GM12892 (cell line): ENCODE measurements at places on chromosomes 1 and 21.

GRCh38 chr1:193730017-193730416, 543.6 kb upstream of the B3GALT2 start:
- DNase-seq = no peak

GRCh38 chr1:210321131-210321530, 7.6 kb upstream of the HHAT start:
- DNase-seq = no peak

DNA sequence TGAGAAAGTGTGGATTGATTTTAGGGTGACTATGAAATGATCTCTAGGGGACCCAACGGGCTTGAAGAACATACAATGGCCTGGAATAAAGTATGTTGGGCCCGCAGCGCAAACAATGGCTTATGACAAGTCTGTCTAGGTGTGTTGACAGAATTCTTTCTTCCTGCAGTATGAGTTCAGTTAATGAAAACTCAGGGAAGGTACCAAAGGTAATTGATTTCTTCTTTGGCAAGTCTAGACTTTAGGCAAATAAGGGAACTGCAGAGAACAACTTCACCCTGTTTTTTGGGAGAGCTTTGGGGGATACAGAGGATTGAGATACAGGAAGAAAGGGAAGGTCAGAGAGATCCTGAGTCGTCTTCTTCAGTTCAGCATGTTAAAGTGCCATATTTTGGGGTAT, 7.8 kb upstream of the FMO2 start:
- no peak for DNase-seq

DNA sequence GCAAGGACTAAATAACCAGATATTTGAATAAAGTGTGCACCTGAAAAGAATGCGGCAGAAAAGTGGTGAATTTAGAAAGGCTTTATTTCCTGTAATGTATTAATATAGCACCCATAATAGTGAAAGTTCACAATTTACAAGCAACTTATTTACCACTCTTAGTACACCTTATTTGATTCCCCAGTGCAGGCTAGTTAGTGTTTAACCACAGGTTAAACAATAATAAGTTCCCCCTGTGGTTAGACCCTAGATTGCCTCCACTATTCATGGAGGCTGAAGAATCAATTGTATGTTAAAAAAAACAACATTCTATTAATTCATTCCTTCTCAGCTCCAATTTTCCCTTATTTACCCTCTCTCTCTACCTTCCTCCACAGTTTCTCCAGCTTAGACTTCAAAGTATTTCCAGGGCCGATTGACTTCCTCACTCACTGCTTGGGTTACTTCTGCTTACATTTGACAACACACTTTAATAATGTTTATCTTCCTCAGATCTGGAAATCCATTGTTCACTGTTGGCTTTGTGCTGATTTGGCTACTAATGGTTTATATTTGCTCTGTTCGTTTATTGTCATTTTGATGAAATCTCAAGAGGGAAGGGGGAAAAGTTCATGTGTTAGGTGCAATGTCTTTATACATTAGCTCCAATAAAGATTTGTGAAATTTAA, 796.3 kb downstream of the BRINP3 start:
- DNase-seq = no peak

- no peak for DNase-seq
These were observed 242.9 kb downstream of the HHAT start for GRCh38 chr1:210571356-210572284.

DNA sequence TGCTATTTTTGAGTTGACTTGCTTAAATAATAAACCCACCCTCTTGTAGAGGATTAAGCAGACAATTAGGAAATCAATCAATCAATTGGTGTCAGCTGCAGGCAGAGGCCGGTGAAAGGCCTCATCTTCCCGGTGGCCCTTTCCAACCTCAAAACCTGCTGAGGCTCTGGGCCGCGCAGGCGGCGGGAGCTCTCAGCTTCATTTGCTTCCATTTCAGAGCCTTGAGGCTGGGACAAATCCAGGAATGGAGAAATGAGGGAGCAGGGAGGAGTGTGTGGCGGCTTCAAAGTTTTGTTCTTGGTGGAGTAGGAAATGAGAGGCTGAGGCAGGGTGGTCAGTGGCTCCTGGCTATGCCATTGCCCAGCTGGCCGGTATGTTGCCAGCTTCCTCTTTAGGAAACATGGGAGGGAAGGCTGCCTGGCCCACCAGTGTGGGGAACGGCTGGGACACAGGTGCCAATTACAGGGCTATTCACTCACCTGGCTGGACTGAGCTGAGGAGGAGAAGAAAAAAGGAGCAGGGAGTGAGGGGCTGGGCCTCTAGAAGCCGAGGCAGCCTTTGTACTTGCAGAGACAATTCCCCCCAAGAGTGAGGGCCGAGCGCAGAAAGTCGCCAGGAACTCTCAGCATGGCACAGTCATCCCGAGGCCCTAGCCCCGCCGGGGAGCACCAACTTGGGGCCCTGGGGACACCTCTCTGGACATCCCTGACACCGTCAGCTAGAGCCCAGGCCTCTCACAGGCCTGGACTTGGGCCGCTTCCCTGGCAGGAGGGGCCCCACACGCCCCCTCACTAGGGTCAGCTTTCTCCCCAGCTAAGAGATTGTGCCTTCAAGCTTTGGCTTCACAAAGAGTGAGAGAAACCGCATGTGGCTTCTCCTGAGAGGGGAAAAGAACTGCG, 4.4 kb downstream of the POU3F1 start:
- no peak for DNase-seq

DNA sequence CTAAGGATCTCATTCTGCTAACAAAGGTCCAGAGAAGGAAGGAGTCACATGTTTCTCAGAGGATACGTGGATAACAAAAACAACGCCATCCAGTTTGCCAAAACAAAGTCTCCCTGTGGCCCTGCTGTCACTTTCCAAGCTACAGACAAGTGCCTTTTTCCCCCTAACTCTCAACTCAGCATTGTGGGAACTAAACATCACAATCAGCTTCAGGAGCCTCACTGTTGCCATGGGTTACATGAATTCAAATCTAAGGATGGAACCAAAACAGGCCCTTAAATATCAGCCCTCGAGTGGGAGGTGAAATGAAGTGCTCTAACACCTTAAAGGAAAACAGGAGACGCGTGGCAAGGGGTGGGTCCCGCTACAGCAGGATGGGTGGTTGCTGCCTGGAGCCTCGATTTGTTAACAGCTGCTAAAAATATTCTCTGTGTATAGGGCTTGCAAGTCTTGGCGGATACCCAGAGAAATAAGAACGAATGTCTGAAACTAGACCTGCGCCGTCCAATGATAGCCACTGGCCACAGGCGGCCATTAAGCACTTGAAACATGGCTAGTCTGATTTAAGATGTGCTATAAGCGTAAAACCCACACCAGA, 66.4 kb upstream of the SOD1 start:
- no peak for DNase-seq

GRCh38 chr1:111598544-111598943, 21.0 kb upstream of the RAP1A start:
- DNase-seq = no peak

DNA sequence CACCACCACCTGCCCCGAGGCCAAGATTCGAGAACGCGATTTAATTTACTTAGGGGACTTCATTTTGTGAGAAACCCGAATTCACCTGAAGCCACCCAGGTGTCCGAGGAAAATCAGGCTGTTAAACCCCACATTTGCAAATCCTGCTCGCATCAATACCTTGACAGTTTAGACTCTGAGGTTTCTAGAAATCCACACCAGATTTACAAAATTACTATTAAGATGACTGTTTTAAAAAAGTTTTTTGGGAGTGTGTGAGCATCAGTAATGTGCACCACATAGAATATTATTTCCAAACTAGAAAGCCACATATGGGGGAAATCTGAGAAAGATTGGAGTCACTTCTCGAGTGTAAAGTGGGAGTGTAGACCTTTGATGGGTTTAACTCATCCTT, 685 bp downstream of the RIMKLA start:
- DNase-seq = no peak

GRCh38 chr1:182699393-182700350, 15.3 kb upstream of the RGS8 start:
- DNase-seq = no peak

- no peak for DNase-seq
These were observed 179.0 kb downstream of the PTPRU start for GRCh38 chr1:29415156-29415830.

GRCh38 chr1:23590058-23590783, 30.9 kb upstream of the ID3 start:
- DNase-seq = no peak

GRCh38 chr1:61301824-61302657, 219.7 kb downstream of the NFIA start:
- no peak for DNase-seq

DNA sequence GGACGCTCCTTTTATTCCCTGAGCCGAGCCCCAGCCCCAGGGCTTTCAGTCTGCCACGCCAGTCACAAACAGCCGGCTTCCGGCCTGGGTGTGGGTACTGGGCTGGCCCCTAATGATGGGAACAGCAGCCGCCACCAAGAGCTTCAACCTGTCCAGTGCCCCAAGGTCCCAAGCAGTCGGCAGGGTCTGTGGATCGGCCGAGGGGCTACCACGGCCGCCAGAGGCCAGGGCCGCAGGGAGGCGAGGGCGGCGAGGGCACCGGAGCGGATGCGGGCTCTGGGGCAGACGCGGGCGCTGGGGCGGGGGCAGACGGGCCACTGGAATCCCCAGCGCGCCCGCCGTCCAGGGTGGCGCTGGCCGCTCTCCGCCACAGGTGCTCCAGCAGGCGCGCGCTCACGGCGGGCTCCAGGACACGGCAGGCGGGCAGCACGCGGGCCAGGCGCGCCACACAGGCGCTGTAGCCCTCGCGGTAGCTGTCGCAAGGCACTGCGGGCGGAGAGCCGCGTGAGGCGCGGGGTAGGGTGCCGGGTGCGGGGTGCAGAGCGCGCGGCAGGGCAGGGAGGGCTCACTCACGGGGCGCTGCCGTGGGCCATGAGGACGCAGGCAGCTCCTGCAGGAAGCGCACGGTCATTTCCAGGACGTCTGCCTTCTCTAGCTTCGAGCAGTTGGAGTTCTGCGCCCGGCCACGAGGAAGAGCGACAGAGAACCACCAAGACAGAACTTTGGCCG, 887 bp downstream of the HES2 start:
- DNase-seq = no peak

- DNase-seq = no peak
These were observed 65.8 kb downstream of the TRIM11 start for GRCh38 chr1:228340686-228341449.

DNA sequence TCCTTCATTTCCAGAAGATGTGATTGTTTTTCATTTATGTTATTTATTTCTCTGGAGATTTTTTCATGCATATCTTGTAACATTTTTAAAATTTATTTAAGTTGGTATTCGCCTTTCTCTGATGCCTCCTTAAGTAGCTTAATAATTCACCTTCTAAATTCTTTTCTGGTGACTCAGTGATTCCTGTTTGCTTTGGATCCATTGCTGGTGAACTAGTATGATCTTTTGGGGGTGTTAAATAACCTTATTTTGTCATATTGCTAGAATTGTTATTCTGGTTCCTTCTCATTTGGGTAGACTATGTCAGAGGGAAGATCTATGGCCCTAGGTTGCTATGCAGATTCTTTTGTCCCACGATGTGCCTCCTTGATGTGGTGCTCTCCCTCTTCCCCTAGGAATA, 1347.2 kb upstream of the B3GALT2 start:
- no peak for DNase-seq

- no peak for DNase-seq
These were observed 35.9 kb upstream of the GALNT2 start for GRCh38 chr1:230031131-230031530.

DNA sequence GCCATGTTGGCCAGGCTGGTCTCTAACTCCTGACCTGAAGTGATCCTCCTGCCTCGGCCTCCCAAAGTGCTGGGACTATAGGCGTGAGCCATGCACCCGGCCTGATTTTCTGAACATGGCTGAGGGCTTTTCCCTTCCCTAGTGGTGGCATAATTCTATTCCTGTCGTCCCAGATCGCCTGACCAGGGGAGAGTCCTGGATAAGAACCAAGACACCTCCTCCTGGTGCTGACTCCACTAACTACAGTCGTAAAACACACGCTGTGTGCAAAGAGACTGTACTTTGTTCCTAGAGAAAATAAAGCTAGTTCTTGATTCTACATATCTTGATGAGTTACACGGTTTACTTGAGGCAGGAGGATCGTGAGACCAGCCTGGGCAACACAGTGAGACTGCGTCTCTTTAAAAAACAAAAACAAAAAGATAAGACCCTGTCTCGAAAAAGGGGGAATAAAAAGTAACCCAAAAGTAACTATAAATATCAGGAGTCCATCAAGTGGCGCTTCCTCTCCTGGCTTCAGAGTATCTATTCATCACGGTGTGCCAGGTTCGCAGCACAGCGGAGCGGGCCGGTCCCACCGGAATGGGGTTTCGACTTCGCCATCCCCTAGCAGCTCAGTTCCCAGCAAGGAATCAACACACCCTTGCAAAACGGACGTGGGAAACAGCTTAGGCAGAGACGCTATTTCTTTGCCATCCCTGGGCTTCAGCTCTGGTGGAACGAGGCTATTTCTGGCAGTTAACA, 973 bp downstream of the SDF4 start:
- DNase-seq = no peak

DNA sequence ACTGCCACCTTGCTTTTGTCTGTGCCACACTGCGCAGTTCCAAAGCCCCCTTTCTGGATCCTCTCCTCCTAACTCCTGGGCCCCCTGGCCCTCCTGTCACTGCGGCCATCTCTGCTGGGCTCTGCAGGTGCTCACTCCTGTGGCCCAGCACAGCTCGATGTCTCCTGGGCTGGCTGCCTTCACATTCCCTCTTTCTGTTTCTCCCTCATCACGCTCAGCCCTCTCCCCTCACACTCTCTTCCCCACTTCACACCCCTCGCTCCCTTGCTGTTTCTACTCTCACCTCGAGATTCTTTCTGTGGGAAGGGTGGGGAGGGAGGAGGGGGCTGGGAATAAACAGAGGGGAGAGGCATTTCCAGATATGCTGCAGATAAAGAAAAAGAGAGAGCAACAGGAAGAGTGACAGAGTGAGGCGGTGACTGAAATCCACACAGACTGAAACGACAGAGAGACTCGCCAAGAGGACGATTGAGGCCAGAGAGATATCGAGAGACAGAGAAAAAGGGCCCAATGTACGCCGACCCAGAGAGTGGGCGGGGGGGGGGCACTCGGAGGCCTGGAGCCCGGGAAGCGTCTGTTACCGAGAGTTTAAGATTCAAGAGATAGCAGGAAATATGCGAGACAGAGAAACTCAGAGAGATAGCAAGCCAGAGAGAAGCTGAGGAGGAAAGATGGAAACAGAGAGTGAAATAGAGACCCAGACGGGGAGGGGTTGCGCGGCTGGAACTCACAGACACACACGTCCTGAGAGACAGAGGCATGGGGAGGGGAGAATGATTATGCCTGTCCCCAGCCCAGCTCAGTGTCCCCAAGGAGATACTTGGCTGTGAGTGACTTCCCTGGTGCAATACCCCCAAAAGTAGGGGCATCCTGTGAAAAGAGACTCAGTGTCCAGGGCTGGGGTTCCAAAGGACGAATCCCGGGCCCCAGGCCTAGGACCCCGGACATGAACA, 666 bp downstream of the CSF3R start:
- no peak for DNase-seq
